ENCODE measurements at places on chromosomes 1 and 21.
A peak's percentile ranks its signal among the peaks of the same experiment; 100 is the strongest.

DNA sequence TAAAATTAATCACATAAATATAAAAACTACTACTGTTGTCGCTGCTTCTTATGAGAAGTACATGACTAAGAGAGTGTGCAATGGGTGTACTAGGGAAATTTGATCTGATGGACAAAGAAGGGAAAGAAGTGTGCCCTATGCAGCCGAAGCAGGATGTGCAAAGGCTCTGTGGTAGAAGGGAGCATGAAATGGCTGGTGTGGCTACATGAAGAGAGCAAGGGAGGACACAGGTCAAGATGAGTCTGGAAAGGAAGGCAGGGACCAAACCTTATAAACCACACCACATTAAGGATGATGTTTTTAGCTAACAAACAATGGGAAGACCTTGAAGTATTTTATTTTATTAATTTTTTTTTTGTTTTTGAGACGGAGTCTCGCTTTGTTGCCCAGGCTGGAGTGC is 20.0 kb downstream of the MAB21L3 start:
- DNase-seq = no peak

GRCh38 chr1:177355575-177355974 is 184.8 kb downstream of the BRINP2 start:
- DNase-seq = no peak

DNA sequence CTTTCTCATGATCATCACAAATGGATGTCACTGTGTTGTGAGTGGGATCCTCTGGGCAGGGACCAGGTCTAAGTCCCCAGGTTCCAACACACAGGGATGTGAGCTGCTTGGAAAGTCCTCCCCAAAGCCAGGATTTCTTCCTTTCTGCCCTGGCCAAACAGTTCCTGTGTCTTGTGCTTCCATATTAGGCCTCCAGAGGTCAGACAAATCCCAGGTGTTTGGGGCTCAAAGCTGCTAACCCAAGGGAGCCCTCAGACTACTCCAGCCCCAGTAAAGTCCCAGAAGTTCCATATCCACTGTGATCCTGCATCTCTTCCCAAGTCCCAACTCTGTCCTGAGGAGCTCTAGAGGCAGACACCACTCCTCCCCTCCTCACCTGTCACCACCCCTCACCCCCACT is 27.7 kb upstream of the MAGOH start:
- DNase-seq = no peak

- no peak for DNase-seq
Observed at GRCh38 chr1:15735304-15736037, 587 bp upstream of the SLC25A34 start.

DNA sequence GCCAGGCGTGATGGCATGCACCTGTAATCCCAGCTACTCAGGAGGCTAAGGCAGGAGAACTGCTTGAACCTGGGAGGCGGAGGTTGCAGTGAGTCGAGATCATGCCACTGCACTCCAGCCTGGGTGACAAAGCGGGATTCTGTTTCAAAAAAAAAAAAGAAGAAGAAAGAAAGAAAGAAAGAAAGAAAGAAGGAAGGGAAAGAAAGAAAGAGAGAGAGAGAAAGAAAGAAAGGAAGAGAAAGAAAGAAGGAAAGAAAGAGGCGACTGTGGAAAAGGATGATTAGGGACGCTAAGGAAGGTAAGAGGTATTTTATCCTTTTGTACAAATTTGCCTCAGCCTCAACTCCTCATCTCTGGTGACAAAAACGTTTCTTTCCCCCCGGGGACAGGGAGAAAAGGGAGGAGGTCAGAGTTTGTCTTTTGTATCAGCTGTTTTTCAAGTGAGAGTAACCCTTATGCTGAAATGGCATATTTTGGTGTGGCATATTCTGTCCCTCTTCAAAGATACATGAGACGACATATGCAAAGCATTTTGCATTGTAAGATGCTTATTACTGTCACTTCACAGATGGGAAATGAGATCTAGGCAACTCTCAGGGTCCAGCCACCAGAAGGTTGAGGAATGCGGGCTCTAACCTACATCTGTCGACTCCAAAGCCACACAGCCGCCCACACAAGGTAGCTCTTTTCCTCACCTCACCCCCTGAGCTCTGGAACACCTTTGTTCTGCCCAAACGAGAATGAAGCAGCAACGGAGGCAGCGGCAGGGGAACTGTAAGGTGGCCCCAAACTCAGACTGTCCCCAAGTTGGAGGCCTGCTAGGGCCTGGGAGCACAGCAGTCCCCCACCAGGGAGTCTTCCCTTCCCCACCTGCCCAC is 38.0 kb downstream of the NUAK2 start:
- no peak for DNase-seq

DNA sequence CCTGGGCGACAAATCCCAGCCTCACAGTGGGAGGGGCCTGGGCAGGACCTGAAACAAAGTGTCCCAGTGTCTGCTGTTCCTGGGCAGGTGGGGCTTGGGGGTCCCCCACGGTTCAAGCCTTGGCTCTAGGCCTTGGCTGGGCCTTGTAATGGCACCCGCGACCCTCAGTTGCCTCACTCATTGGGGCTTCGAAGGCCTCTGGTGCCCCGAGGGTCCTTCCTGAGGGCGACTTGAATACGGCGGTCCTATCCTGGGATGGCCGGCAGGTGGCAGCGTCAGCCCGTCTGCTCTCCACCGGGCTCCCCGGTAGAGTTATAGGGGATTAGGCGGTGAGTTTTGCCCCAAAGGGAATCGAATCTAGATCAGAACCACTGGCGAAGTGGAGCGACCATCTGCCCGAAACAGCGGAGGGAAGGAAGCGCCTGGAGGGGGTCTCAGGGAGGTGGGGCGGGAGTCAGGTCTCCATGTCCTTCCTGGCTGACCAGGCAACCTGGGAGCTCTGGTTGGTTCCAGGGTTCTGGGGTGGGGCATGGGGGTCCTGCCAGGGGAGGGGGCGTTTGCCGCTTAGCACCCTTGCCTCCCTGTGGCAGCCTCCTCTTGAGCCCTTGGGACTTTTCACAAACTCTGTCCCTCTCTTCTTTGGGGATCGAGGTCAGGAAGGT is 2.1 kb upstream of the PEX10 start:
- DNase-seq = peak; percentile 68

DNA sequence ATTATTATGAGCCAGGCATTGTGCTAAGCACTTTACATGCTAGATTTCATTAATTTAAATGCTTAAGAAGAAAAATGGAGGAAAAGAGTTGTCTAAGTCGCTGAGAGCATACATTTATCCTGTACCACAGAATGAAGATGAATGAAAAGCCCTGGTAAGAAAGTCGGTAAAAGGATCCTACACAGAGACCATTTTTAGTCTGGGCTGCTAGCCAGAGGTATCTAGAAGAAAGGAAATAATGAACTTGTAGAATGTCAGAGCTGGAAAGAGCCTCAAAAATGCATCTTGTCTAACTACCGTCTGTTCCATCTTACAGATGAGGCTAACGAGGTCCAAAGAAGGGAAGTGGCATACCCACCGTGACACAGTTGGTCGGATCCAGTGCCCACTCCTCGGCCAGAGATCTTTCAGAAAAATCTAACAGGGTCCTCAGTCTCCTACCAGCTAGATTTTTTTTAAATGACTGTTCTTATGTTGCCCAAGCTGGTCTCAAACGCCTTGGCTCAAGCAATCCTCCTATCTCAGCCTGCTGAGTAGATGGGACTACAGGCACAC is 12.2 kb upstream of the TNR start:
- no peak for DNase-seq

- DNase-seq = no peak
Observed at GRCh38 chr21:41216486-41216885, 48.5 kb downstream of the BACE2 start.

DNA sequence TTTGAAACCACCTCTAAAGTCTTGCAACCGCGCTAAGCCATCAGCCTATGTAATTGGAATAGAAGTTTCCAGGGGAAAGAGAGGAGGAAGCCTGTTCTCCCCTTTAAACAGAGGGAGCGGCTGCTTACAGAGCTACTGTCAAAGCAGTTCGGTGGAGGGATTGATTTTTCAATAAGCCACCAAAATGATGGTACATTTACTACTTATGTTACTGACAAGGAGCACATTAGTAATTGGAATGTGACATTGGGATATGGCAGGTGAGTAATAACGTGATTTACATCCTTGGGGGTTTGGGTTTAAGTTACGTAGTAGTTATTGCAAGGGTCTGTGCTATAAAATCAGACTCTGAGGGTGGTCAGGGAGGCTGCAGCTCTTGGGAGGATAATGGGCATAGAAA is 257.3 kb downstream of the KAZN start:
- DNase-seq = no peak

DNA sequence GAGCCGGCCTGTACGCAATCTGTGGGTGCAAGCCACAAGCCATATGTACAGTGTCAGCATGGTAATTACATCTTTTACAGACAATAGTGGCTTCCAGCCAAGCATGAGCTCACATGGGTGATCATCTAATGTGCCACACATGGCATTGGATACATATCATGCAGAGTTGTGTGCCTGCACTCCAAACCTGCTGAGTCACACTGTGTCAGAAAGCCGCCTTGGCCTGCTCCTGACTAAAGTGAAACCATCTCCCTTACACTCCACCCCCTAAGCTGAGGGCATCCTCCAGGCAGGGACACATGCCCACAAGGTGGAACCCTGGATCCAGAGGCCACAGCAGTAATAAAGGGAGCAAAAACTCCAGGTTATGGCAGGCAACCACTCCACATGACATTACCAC is 72.5 kb downstream of the KCNT2 start:
- no peak for DNase-seq

DNA sequence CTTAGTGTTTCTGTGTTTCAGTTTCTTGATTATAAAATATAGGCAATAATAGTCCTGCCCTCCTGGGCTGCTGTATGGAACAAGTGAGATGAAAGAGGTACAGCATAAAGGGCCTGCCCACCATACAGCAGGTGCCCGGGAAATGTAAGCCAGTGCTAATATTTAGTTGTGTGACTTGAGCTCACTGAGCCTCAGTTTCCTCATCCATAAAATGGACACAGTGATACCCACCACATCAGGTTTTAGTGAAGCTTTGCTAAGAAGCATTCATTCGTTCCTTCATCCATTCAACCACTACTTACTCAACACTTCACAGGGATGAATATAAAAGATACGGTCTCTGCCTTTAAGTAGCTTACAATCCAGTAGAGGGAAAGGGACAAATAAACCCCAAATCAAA is 19.9 kb downstream of the CNTN2 start:
- no peak for DNase-seq

DNA sequence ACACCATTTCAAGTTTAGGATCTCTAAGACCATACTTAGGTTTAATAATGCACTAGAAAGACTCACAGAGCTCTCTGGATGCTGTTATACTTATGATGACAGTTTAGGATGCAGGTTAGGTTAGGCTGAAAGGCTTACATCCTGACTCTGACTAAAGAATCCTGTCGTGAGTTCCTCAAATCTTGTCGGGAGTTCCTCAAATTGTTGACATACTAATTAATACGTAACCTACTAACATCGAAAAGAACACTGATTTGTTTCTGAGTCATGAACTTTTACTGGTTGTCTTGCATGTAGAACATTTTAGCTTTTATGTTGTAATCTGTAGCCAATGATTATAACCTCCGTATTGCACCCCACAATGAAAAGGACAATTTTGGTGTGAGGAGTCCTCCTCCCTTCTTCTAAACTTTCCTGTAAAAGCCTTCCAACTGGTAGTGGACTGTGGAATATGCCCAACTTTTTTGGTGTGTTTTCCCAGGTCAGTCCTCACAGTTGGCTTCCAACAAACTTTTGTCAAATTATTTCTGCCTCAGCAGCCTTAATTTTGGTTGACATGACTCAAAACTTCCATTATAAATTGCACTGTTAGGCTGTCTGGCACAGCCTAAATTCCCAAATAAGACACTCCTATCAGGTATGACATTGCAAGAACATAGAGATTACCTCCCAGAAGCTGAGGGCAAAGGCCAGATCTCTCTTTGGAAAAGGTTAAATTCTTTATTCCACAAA is 107.9 kb upstream of the PALMD start:
- DNase-seq = no peak

DNA sequence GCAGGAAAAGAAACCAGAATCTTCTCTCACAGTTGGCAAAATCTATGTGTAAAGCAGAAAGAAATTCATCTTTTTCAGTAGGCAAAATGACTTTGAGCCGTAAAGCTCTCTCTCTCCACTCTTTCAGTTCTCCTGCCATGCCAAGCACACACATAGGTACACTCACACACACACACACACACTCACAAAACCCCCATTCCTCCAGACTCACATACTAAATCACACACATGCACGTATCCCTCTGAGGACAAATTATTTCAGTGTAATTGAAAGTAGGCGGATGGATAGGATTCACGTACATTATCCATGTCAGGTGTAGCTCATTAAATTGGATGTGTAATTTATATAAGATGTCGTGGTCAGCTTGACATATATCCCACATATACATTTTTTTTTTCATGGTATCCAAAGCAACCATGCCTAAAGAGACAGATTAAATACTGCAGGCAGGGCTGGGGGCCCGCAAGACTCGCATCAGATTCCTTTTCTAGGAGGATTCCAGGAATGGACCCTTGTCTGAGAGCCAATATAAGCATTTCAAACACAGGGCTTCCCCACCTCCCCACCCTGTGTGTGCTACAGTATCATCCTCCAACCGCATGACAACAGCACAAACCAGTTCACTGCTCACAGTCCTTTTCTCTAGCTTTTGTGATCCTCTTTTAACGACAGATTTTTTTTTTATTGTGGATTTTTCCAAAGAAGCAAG is 320.9 kb downstream of the PCP4 start:
- DNase-seq = no peak

GRCh38 chr1:228333739-228334115 is 72.9 kb downstream of the TRIM11 start:
- no peak for DNase-seq

- no peak for DNase-seq
Observed at GRCh38 chr1:184533915-184534314, 147.1 kb downstream of the C1orf21 start.

DNA sequence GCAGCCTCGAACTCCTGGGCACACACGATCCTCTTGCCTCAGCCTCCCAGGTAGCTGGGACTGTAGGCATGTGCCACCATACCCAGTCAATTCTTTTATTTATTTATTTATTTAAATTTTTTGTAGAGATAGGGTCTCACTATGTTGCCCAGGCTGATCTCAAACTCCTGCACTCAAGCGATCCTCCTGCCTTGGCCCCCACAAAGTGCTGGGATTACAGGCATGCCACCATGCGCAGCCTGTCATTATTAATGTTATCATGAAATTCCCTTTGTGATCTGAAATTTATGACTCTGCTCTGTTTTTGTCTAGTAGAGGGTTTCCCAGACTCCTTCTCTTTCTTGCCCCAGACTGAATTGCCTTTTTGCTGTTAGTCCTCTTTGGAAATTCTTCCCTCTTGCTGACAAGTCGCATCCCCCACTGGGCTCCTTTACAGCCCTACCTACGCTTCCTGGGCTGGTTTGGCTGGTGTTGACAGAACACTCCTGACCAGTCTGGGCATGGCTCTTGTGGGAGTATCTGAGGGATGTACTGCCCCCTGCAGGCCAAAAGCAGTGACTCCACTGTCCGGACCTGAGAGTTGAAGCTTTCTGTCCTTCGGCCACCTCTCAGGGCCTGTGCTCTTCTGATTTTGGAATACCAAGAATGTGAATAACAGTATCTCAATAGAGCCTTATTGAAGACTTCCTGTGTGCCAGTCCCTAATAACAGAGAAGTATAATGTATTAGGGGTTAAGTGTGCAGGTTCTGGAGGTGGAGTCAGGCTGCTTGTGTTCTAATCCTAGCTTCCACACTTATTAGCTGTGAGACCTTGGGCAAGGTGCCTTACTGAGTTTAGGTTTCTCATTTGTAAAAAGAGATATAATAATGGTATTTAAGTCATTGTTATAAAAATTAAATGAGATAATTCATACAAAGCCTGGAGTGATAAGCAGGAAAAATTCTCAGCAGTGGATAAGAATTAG is 28.2 kb downstream of the TCEANC2 start:
- peak; percentile 17 for DNase-seq

GRCh38 chr21:37792046-37792445 is 124.2 kb downstream of the KCNJ6 start:
- DNase-seq = no peak

All from stimulated activated CD8-positive, alpha-beta memory T cell treated with anti-CD3 and anti-CD28 coated beads, Interleukin-4, amount 100 ng/mL, for 1 hour (primary cell).